Stimulated activated CD4-positive, alpha-beta T cell treated with anti-CD3 and anti-CD28 coated beads, TNF-alpha, amount 100 ng/mL, for 1 hour (primary cell): ENCODE measurements at places on chromosomes 12 and 14.

DNA sequence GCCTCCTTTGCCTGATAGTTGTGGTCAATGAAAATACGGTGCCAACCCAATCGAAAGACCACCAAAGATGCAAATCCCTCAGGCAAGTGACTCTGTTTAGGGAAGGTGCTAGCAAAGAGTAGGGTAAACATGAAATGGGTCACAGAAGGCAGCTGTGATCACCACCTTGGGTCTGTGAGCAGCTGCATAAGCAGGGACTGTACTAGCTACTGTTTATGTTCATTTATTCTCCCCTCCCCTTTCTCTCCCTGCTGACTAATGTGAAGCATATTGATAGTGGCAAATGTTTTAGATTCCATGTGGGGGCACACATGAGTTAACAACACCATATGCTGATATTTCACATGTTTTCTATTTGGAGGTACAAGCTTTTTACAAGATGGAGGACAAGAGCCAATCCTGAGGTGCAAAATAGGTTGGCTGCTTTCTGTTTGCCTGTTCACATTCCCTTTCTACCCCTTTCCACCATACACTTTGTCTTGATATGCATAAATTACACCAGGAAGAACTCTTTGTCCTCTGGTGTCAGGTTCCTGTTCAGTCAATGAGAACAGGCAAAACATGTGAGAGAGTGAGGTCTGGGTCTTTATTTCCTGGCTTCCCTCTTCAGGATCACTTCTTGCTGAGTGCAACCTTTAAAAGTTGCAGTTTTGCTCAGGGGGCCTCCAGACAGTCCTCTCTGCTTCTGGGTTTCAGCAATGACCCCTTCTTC is 71.1 kb downstream of the AVPR1A start:
- DNase-seq, result no peak

DNA sequence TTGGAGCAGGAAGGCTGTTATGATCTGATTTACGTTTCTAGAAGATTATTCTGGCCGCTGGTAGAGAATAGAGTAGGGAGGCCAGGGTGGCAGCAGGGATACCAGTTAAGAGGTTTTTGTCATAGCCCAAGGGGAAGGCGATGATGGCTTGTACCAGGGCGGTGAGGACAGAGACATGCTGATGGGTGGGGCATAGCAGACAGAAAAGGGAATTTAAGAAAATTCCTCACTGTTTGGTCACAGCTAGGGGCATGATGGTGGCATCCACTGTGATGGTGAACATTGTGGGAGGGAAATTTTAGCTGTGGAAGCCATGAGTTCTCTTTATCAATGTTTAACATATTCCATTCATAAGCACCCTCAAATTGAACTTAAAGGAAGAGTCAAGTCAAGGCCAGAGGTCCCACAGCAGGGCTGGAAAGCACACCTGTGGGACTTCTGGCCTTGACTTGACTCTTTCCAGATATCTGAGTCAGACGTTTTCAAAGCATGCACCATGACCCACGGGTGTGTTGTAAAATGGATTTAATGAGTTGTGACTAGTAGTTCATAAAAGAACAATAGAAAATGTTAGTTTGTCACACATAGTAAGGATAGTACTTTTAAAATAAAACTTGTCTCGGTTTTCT is 134.6 kb downstream of the CHST11 start:
- no peak for DNase-seq

DNA sequence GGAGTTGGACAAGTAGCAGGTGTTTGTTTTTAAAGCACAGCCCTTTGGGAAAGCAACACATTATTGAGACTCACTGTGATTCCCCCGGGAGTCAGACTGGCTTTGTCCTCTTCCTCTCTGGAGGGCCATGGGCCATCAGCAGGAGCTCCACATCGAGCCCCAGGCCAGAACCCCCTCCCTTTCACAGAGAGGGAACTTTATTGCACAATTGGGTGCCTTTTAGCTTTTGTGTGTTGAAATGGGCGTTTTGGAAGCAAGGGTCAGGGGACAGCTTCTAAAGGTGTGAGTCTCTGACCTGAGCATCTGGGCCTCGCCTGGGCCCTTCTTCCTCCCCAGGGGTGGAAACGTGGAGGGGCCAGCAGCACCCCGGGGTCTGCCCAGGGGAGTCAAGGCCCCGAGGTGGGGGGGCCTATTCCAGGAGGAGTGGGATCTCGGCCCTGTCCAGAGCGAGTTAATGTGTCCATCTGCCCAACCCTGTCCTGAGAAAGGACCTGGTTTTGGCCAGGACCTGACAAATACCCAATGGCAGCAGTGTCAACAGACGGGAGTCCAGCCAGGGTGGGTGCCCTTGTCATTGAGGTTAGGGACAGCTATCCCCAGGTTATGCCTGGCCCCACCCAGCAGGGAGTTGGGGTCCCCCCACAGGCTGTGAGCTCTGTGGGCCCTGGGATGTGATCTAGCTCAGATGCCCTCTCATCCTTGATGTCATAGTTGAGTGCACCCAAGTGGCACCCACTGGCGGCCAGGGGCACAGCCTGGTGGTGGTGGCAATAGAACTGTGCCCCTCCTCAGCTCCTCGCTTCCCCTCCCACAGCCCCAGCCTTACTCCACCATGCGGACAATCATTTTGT is 37.1 kb downstream of the SLC8B1 start:
- no peak for DNase-seq

- no peak for DNase-seq
Measured at GRCh38 chr12:59708064-59708463, 112.2 kb downstream of the SLC16A7 start.

DNA sequence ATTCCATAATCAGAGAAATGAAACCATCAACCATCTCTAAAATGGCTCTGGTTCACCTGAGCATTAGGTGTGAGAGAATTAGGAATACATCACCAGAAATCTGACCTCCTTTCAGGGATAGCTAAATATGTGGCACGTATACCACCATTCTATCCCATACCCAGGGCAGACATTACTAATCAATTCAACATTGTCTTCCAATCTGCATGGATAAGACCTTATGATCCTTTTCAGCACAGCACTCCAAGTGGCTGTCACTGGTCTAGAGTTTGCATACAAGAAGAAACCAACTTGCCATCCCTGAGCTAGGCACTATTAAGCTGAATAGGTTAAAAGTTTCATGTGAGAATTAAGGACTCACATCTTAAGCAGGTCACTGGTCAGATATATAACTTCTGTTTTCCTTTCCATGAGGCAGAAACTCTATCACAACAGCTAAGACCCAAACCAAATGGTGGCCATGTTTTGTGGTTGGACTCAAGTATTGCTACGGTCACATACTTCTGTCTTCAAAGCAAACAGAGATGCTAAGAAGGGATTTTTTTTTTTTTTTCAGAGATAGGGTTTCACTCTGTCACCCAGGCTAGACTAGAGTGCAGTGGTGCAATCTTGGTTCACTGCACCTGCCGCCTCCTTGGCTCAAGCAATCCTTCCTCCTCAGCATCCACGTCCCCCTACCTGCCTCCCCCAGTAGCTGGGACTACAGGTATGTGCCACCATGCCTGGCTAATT is 249.0 kb downstream of the DPF3 start:
- DNase-seq, result no peak

DNA sequence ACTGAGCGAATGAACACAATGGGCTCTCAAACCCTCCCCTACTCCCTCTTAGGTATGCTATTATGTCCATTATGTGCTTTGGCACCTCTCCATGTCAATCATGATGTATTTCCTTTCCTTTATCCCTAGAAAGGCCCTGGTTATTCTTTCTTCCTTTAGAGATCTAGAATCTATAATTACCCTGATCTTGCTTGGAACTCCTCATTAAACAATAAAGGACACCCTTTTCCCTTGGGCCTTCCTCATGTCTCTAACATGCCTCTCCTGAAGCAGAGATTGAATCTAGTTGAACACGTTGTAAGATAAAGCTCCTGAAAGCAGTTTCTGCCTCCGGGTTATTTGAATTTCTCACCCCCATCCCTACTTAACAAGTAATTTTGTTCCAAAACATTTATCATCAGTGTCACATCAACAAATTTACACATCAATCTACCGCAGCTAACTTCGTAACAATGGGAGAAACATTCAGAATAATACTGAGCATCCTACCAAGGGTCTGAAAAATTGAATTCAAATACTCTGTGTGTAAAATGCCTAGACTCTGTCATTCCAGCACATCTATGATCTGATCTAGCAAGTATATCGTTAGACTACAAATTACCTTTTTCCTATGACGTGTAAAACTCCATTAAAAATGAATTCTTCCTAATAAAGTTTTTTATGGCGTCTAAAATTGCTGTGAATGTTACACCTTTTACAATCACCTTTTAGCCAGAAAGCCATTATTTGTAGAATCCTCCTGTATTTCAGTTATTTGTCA is 5.4 kb downstream of the USP44 start:
- DNase-seq, result no peak

DNA sequence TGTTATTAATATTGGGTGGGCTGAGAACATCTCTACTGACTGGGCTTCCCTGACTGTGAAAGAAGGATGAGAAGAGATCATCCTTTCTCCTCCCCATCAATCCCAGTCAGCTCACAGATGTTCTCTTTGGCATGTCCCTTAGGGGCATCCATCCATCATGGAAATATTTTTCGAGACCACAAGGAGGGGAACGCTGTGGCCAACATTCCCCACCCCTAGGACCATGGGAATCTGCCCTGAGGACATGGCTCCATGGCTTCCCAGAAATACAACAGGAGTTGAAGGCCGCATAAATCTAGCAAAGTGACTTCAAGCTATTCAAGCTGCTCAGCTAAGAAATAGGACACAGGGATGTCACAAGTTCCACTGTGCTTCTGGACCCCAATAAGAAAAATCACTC is 456.8 kb downstream of the MED13L start:
- no peak for DNase-seq

GRCh38 chr14:68695326-68695768 is 97.5 kb downstream of the ZFP36L1 start:
- DNase-seq, result no peak

DNA sequence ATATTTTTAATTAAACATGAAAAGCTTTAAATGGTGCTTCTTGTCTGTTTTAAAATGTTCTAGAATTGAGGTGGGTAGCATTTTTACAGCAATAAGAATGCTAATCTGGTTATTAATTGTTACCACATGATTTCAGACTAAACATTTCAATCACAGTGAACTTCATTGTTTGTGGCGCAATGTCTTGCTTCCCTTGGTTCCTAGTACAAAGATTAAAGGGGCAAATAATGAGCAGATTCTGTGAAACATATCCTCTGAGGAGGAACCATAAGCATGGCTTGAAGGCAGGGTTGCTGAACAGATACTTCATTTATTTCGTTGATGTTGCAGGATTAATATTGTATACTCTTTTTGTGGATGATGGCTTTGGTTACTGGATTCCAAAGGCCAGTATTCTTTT is 162.1 kb downstream of the FUT8 start:
- no peak for DNase-seq

DNA sequence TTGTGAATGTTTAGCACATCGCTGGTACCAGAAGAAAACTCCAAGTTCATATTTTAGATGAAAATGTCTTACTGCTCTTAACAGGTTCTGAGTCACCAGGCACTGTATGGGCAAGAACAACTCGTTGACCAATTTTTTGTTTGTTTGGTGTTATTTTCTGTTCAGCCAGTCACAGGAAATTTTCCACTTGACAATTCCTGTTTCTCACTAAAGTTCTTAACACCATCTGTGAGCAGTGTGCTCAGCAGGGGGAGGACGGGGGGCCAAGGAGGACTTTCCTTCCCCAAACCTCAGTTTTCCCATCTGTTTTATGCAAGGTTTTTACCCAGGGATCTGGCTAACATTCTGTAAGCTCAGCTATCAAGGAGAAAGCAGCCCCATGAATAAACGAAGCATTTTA is 3.0 kb downstream of the NUAK1 start:
- DNase-seq, result no peak

DNA sequence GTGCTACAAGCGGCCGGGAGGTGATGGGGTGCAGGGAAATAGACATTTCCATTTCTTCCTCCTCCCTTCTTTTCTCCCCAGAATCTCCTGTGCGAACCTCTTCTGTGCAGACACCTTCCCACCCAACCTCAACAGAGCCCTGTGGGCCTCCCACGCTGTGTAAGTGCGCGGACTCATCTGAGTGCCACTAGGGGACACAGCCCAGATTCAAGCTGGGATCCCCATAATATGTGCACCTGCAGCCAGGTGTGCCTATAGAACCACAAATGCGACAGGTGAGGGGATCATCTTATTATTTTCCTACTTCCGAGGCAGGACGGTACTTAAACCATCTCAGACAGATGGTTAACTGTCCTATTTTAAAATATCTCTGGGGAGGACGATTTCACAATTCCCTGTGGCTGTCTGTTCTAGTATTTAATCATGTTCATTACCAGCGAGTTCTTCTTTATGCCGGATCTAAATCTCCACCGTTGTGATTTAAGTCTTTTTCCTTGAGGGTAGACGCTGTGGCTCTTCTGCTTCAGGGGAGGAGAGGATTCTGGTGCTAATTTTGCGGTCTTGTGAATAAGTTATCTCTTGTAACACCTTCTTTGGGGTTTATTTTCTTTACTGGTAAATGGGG is 17.2 kb upstream of the CACNA1C start:
- DNase-seq, result no peak

DNA sequence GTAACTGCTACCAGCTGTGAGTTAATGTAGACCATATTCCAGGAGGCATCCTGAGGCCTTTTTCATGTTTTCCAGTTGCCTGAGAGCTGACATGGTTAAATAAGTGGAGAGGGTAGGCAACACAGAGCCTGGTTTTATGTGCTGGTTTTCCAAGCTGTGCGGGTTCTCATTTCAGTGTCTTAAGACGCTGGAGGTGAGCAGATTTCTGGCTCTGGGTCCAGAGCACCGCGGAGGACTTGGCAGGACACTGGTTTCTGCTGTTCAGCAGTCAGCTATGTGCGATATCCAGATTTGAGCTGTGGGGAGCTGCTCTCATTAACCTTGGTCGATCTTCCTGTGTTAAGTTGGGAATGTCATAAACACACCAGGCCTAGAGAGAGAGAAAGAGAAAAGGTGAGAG is 680.8 kb downstream of the BCL11B start:
- DNase-seq, result no peak

- no peak for DNase-seq
Measured at GRCh38 chr14:96901227-96901626, 104.0 kb downstream of the VRK1 start.

DNA sequence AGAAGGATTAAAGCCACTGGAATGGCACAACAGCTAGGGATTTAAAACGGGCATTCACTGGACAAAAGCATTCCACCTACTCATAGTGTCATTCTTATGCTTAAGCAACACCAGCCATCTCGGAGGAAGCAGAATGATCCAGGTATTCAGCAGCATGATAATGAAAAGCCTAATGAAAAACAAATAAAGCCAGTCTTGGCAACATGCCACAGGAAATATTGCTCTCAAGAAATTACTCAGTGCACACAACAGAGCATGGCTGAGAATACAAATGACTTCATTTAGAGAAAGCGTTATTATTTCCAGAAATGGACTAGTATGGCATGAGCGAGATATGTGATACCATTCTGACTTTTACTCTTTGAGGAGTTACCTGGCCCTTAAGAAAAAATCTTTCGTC is 442.2 kb downstream of the APAF1 start:
- no peak for DNase-seq

DNA sequence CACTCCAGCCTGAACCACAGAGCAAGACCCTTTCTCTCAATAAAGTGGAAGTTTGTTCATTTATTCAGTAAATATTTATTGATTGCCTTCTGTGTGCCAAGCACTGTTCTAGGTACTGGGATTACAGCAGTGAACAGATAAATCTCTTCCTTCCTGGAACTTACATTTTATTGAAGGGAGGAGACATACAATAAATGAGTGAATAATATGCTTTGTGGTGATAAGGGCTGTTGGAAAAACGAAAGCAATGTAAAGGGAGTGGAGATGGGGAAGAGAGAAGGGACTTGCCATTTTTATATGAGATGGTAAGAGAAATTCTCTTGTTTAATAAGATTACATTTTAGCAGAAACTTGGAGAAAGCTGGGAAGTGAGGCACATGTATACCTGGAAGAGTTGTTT is 1.6 kb downstream of the GSKIP start:
- no peak for DNase-seq
